ENCODE measurements at places on chromosomes 6 and 20.

GRCh38 chr20:22771706-22772105 is 187.3 kb upstream of the FOXA2 start:
- no peak for DNase-seq

- DNase-seq: no peak
Observed at GRCh38 chr20:22584922-22585785, 782 bp upstream of the FOXA2 start.

GRCh38 chr6:141634269-141634668 is 498.5 kb upstream of the GJE1 start:
- DNase-seq: no peak

DNA sequence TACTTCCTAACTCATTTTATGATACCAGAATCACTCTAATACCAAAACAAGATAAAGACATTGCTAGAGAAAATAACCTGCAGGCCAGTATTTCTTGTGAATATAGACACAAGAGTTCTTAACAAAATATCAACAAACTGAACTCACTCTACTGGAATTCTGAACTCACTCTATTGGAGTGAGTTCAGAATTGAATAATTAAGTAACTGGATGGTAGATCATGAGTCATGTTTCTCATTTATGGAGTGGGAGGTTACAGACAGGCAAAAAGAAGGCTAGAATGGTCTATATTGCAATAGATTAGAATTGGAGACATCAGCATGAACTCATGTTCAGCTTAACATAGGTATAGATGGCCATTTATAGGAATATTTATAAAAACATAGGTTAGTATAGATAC is 26.6 kb upstream of the C6orf58 start:
- DNase-seq: no peak

DNA sequence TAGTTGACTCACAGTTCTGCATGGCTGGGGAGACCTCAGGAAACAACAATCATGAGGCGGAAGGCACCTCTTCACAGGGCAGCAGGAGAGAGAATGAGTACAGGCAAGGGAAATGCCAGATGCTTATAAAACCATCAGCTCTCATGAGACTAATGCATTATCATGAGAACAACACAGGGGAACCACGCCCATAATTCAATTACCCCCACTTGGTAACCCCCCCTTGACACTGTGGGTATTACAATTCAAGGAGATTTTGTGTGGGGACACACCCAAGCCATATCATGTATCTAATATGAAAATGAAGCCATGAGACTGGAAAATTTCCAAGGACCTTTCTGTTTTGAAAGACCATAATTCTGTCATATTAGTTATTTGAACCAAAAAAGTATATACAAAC is 342.4 kb upstream of the PLCB4 start:
- no peak for DNase-seq

- DNase-seq: no peak
Observed at GRCh38 chr20:18637224-18637623, 49.4 kb downstream of the DTD1 start.

DNA sequence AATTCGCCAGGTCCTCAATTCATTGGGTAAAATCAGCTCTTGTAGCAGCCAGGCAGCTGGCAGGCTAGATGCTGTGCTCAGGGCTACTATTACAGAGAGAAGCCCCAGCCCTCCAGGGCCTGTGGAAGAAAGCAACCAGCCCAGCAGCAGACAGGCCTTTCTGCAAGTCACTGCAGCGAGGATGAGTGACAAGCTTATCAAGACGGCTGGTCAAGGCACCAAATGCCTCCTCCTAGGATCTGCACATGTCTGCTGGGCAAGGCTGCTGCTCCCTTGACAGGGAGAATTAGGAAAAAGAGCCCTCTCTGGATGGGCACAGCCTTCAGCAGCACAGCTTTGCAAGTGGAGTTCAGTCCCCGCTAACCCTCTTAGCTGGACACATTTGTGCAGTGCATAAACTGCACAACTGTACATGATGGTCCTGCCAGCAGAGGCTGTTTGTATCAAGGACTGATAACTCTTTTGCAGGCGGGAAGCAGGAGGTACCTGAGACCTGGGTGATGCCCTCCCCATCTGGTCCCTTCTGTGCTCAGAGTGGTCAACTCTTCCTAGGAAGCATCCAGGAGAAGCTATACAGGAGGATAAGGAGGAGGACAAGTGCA is 89.9 kb downstream of the CDC5L start:
- no peak for DNase-seq

DNA sequence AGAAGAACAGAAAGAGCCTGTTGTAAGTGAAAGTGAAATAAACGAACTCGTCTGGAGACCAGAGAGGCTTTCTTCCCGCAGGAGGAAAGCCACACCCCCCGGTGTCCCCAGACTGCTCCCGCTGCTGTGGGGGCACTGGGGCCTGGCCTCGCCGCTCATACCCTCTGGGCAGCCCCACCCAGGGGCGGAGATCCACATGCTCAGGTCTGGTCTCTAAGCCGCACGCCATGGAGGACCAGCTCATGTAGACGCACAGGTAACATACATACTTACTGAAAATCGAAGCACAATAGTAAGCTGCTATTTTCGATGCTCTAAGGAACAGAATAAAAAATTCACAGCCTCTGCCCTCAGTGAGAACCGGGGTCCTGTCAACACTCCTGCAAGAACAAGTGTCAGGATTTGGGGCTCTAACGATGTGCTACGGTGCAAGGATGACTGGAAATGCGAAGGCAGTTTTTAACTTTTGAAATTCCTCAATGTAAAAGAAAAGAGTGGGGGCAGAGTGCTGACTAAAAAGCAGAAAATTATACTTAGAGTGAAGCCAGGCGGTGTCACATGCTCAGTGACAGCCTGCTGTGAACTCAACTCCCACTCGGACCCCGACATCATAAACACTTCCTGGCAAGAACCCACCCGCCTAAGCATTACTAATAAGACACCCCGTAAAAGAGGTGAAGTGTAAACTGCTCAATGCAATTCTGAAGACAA is 110.5 kb downstream of the IRF4 start:
- peak; percentile 13 for DNase-seq

- DNase-seq: no peak
Observed at GRCh38 chr6:140209775-140210174, 835.3 kb upstream of the CITED2 start.

- peak; percentile 43 for DNase-seq
Observed at GRCh38 chr20:1764136-1765033, 106.8 kb upstream of the SIRPG start.

Data from T-cell (primary cell).